ENCODE measurements at places on chromosomes 4 and X.

GRCh38 chr4:3679851-3680311 is 86.3 kb upstream of the ADRA2C start:
- no peak for DNase-seq

GRCh38 chrX:103941201-103941975 is 21.0 kb upstream of the TMSB15B start:
- no peak for DNase-seq

- DNase-seq: no peak
These were observed 157.9 kb downstream of the DCAF12L1 start for GRCh38 chrX:126394681-126395080.

GRCh38 chrX:110407910-110408545 is 49.4 kb downstream of the RTL9 start:
- peak; percentile 52 for DNase-seq

DNA sequence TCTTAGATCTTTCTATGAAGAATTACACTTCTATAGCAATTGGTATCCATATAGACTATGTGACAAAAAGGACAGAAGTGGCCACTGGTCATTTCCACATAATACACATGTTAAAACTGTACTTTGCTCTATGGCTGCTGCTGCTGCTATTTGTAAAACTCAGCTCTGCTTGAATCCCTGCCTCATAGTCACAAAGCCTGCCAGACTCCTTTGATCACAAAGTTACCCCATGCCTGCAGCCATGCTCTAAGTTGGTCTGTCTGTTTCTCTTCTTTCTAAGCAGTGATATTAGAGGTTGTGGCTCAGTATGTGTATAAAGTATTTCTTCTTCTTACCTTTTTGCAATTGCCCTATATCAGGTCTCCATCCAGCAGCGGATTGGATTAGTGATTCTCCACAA is 210.9 kb downstream of the GRID2 start:
- DNase-seq: no peak

DNA sequence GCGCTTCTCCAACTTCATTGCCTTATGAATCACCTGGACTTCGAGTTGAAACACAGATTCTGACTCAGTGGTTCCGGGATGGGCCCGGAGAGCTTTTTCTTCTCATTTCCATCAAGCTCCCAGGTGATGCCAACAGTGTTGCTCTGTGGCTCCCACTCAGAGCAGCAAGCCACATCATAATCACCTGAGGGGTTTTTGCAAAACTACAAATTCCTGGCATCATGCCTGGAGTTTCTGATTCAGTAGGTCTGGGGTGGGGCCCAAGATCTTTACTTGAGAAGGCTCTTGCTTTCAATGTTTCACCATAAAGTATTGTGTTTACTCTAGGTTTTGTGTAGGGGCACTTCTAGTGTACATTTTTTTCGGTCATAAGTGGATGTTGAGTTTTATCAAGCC is 7.0 kb downstream of the MTM1 start:
- DNase-seq: no peak

- no peak for DNase-seq
These were observed 25.0 kb downstream of the FLNA start for GRCh38 chrX:154349359-154349935.

- no peak for DNase-seq
These were observed 67.9 kb downstream of the KLHL8 start for GRCh38 chr4:87152310-87153041.

DNA sequence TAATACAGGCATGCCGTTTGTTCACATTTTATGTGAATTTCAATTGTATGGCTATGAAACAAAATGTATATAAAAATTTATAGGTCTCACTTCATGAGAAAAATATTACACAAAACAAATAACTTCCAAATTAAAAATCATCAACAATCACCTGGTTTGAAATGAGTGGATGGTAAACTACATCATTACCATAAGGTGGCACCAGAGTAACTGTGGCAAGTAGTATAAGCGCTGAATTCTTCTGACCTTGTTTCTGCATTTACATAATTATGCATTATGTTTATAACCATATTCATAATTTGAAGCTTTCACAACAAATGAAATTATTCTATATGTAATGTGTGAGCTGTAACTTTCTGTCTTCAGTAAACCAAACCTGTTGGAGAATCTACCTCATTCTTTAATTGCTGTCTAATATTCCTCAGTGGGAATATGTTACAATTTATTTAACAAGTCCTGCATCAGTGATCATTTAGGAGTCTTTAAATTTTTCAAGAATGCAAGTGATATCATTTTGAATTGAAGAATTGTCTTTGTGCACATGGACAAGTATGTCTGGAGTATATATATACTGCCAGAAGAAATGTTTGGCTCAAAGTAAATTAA is 55.2 kb downstream of the MMRN1 start:
- no peak for DNase-seq

DNA sequence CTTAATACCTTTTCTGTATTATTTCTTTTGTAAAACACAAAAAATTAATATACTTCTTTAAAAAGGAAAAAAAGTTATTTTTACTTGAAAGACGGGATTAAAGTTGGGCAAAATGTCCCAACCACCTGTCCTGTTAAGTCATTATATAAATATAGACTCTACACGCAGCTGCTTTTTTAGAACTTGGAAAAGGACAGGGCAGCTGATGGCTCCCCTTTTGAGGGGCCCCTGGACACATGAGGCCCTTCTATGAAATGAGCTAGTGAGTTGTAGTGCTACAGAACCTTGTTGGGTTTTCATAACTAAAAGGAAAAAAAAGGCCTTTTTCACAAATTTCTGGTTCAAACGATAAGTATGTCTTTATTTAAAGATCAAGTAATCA is 600 bp upstream of the BEX2 start:
- DNase-seq: no peak

All from ureter (tissue), 1 donor.